Activated T-cell treated with anti-CD3 and anti-CD28 coated beads, Interleukin-2, amount 50 U/mL, for 72 hours (primary cell): ENCODE measurements at places on chromosomes 7 and 10. TPM values are rescaled to one million over a fixed set of nuclear protein-coding genes. Genes with fewer than 3 reads are reported as not detected.

- DNase-seq: no peak
Observed at GRCh38 chr7:112439476-112439875, 10.8 kb upstream of the IFRD1 start.

- no peak for DNase-seq
Observed at GRCh38 chr7:106568002-106568679, 92.8 kb downstream of the CCDC71L start.

DNA sequence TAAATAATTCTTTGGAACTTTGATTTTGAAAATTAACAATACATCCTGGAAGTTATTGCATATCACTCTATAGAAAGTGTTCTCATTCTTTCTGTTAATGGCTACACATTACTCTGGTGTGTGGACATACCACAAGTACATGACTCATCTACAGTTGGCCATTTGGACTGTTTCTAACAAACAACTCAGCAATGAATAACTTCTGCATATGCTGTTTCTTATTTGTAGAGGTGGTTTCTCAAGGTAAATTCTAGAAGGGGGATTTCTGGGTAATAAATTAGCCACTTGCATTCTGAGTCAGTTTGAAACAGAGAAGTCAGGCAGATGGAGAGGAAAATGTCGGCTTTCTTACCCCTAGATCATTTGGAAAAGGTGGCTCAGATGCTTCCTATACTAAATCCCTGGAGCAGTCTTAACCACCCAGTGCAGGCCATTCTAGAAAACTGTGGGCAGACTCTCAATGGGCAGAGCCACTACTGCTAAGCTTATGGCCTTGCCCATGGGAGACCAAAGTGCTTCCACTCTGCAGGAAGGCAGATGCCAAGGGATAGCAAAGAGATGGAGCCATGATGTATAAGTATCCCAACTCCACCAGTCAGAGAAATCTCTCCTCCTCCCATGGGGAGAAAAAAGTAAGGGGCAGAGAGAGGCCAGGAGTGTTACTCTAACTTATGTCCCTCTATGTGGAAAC, 194.0 kb upstream of the PLPP4 start:
- no peak for DNase-seq

The C10orf53 gene
- not detected for total RNA-seq

- no peak for DNase-seq
Observed at GRCh38 chr7:5657901-5658300, 123.6 kb downstream of the RNF216 start.

DNA sequence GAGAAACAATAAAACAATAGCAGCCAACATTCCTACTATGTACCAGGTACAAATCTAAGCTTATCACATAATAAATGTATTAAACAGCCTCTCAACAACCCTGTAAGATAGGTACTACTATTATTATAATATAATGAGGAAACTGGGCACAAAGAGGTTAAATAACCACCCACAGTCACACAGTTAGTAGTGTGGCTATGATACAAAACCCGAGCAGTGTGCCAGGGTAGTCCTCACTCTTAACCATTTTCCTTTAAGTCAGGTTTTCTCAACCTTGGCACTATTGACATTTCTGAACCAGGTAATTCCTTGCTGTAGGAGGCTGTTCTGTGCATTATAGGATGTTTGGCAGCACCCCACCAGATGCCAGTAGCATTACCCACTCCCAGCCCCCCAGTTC, 48.8 kb downstream of the DNAJC1 start:
- no peak for DNase-seq
